ENCODE measurements at places on chromosomes 2 and 18. TPM values are rescaled to one million over a fixed set of nuclear protein-coding genes. Genes with fewer than 3 reads are reported as not detected.

The CPLX4 gene
- total RNA-seq: not detected

The LOXHD1 gene
- total RNA-seq: 0.26 TPM

The TRPM8 gene
- not detected for total RNA-seq

The CPO gene
- total RNA-seq: not detected

The NDUFB3 gene
- total RNA-seq: 77.5 TPM

The ALLC gene
- total RNA-seq: not detected

The ABCB11 gene
- not detected for total RNA-seq

The STAMBP gene
- 15.3 TPM for total RNA-seq

The B3GNT7 gene
- 13.0 TPM for total RNA-seq

The COL4A4 gene
- total RNA-seq: under 0.01 TPM

Measured in dermis lymphatic vessel endothelial cell (primary cell).